ENCODE measurements at places on chromosomes 6 and 20.

DNA sequence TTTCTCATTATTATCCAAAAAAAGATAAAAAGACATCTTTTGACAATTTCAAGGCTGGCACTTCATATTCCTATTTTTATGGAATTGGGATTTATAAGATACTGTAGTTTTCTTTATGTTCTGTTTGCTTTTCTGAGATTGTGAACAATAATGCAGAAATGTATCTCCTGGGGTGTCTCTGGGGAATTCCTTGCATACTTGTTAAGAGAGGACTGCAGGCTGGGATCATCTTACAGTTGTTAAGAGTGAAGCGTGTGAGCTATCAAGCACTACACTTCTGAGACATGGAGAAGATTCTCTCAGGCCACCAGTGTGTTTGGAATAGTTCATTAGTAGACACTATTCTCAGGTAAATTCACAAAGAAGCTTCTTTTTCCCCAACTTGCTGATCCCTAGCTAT, 963.3 kb upstream of the GJE1 start:
- no peak for DNase-seq

- DNase-seq: no peak
Observed at GRCh38 chr6:140572129-140572528, 1197.7 kb upstream of the CITED2 start.

GRCh38 chr6:136477548-136477947, 72.7 kb downstream of the MAP7 start:
- DNase-seq: no peak

DNA sequence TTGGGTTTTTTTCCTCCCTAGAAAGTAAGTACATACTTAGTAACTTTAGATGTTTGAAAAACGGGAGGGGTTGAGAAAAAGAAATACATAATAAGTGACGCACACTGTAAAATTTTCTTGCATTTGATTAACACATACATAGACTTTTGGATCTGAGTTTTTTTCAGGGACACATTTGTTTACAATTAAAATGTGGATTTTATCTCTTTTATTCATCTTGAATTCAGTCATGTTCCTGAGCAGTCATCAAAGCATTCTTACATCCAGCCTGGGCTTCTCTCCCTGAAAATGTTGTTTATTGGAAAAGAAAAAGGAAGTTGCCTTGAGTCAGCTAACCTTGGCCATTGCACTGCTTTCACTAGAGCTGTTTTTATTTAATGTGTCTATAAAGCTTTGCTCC, 8.7 kb upstream of the RPP40 start:
- DNase-seq: no peak

DNA sequence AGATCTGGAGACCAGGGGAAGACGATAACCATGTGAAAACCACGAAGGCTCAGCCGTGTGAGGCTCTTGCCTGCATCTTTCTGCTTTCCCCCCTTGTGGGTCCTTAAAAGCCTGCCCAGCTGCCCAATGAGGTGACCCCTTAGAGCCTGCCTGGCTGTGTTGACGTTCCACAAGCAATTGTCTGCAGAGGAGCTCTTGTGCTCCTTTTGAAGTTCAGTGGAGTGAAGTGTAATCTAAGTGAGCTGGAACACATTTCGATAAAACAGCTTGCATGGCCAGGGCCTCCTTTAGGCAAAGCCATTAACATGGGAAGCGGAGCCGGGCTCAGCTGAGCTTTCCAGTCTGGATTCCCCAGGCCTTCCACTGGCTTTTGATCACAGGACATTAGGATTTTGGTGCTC, 27.3 kb upstream of the TCP11 start:
- no peak for DNase-seq

DNA sequence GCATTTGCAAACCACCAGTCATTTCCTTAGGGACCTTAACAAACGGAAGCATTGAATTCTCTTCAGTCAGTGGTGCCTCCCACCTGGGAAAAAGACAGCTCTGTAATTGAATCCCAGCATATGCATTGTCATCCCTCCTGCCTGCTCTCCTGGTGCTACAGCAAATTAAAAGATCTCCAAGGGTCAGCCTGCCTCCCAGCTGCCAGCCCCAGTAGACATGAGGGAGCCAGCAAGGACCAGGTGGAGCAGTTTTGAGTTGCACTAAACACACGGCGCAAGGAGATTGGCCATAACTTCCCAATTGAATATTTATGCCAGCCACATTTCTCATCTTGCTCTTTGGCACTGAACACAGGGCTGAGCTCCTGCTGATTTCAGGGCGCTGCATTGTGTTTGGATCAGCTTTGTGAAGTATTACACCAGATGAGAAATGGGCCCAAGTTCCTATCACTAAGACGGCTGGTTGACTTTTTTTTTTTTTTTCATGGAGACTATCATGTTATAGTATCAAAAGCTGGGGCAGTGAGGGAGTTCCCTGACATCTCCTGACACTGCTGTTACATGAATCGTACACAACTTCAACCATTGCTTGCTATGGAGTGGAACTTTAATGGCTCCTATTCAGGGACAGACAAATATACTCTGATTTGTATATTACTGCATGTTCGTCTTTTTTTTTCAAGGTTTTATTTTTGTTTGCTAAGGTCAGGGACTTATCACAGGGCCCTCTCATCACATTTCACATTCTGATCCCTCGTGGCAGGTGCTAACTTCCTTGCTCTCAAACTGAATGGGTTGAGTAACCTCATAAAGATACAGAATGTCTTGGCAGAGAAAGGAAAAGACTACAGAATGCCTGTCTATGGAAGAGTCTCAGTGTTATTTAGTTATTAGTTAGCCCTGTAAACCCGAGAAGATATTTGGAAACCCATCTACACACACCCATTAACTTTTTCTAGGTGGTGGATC, 191.1 kb downstream of the EYA4 start:
- DNase-seq: no peak

- peak; percentile 17 for DNase-seq
Observed at GRCh38 chr6:143539734-143540133, 28.2 kb upstream of the FUCA2 start.

- no peak for DNase-seq
Observed at GRCh38 chr20:39259010-39259803, 297.1 kb downstream of the DHX35 start.

- DNase-seq: no peak
Observed at GRCh38 chr6:40930555-40930954, 108.5 kb downstream of the UNC5CL start.

GRCh38 chr6:73528897-73529296, 8.1 kb upstream of the EEF1A1 start:
- DNase-seq: no peak

- DNase-seq: no peak
Observed at GRCh38 chr6:159017757-159018559, 18.0 kb upstream of the RSPH3 start.

GRCh38 chr6:110938171-110938570, 20.3 kb upstream of the GTF3C6 start:
- DNase-seq: no peak

DNA sequence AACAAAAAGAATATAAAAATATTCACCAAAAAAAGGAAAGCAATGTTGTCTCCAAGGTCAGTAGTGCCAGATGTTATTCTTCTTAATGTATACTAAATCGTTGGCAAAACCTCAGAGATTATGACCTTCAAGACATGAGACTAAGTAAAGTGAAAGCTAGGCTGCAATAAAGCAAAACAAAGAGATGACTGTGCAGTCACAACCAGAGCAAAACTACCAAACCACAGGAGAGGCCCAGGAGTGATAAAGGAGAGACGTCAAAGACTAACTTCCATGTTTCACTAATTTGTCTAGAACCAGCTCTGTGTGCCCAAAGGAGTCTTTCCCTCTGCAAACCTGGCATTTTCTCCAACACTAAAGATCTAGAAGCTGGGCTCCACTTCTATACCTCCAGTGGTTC, 155.9 kb upstream of the POU3F2 start:
- no peak for DNase-seq
